ENCODE measurements at places on chromosomes 2 and 18.

GRCh38 chr2:85253890-85254289 is 73.9 kb downstream of the TGOLN2 start:
- no peak for DNase-seq

DNA sequence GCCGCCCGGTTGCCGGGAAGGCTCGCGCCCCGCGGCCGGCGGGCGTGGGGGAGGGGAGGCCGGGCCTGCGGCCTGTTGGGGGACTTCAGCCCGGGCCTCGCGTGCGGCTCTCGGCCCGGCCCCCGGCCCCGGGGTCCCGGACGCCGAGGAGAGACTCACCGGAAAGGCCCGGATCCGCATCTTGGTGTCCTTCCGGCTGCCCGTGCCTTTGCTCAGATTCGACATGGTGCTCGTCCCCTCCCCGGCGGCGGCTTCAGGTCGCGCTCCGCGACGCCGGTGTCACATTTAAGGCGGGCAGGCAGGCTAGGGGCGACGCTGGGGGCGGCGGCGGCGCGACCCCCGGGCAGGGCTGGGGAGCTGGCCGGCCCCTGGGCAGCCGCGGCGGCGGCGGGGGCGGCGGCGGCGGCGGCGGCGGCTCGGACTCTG is 365 bp downstream of the CUL3 start:
- peak; percentile 29 for DNase-seq

DNA sequence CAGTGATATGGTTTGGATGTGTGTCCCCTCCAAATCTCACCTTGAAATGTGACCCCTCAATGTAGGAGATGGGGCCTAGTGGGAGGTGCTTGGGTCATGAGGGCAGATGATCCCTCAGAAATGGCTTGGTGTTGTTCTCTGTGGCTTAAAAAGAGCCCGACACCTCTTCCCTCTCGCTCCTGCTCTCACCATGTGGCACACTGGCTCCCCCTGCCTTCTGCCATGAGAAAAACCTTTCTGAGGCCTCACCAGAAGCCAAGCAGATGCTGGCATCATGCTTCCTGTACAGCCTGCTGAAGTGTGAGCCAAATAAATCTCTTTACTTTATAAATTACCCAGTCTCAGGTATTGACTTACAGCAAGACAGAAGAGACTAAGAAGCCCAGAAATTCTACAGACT is 357.1 kb downstream of the NRXN1 start:
- DNase-seq, result no peak

- DNase-seq, result no peak
These were observed 26.1 kb upstream of the REG3G start for GRCh38 chr2:78999406-78999805.

- no peak for DNase-seq
These were observed 45.2 kb upstream of the ST3GAL5 start for GRCh38 chr2:85933753-85934594.

DNA sequence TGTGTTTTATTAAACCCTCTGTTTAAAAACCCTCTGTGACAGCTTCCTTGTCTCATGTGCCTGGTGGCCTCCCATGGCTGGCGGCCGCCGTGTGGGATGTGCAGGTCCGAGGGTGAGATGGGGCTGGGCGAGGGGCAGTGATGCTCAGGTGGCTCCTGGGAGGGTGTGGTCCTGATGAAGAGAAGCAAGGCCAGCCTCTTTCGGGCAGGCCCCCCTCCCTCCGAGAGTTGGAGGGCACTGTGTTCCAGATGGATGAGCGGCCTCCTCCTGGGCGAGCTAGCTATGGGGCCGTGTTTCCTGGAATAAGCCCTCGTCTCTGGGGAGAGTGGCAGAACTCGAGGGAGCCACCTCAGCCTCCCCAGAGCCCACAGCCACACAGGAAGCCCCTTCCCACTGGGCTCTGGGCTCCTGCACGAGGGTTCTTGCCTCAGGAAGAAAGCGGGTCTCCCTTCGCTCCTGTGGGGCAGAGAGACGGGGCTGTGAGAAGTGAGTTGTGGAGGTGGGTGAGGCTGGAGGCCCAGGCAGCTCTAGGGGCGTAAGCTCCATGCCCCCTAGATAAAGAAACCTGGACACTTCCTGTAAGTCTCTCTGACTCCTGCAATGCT is 72.1 kb downstream of the ASB1 start:
- no peak for DNase-seq

DNA sequence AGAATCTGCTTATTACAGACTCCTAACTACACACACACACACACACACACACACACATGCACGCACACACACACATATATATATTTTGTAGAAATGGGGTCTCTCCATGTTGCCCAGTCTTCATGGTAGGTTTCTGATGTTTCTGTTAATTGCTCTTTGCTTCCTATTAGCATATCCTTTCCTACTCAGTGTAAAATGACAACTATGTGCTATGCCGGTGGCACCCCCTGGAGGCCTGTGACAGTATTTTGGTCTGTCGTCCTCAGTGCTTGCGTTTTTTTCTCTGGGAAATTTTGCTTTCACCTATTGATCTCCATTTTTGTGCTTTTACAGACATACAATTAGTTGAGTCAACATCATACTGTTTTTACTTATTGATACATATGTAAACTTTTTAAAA is 322.1 kb downstream of the LRRTM1 start:
- DNase-seq, result no peak

GRCh38 chr2:171957061-171957460 is 34.8 kb downstream of the HAT1 start:
- DNase-seq, result no peak

DNA sequence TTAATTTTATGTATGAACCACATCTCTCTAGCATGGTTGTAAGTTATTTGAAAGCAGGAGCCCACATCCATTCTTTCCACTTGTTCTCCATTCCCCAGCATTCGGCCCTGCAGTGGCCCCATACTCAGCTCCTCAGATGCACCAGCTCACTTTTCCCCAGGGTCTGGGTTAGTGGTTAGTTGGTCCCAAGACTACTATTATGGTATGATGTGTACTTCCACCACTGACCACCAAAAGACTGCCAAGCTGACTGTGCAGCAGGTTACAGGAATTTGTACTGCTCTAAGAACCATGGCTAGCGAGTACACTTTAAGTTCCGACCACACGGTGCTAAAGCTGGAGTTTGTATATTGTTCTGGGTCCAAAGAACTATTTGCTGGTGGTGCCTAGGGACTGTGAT is 413.6 kb upstream of the TCF4 start:
- DNase-seq, result no peak

GRCh38 chr2:53438100-53438499 is 329.5 kb upstream of the CHAC2 start:
- DNase-seq, result no peak

DNA sequence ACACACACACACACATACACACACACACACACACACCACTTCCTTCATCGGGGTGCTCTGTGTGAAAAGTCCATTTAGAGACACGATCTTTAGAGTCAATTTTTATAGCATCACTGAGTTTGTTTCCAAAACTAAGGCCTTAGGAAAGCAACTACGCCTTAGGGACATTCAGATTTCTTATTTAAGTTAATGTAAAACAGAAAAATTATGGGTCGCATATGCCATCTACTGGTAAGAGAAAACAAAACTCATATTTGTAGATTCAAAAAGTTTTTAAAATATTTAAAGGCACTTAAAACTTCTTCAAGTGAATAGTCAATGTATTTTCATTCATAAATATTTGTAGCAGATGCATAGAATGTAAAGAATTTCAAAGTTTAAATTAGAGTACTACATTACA is 166.2 kb downstream of the ATAD2B start:
- no peak for DNase-seq

DNA sequence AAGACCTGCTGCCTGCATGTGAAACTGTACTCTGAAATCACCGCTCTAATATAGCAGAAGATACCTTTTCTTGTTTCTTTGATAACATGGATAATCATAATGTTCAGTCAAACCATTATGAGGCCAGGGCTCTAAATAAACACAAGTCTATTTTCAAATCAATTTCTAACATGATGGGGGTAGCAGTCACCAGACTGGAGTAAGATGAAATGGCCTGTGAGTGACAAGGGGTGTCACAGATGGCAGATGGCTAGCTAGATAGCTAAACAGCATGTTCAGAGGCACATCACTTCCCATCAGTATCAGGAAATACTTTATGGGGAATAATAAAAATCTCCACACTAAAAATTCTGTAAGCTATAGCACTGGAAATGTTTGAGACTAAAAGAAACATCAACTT is 14.0 kb downstream of the MBD2 start:
- DNase-seq, result no peak

- no peak for DNase-seq
These were observed 117.0 kb downstream of the CHN1 start for GRCh38 chr2:174888146-174888545.

DNA sequence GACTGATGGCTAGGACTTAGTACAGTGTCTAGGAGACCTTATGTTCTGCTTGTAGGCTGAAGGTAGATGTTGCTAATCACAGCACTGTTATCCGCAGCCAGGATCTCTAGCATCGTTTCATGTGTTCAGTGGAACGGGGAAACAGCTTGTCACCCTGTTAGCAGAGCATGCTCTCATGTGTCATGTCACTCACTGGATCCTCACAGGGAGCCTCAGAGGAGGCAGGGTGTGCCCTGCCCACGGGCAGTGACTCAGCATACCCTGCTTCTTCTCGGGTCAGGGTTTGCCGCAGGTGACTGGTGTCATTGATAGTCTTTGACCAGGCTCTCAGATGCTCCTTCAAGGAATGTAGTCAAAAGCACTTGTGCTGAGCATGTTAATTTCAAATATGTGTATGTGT is 44.4 kb downstream of the RPIA start:
- no peak for DNase-seq

DNA sequence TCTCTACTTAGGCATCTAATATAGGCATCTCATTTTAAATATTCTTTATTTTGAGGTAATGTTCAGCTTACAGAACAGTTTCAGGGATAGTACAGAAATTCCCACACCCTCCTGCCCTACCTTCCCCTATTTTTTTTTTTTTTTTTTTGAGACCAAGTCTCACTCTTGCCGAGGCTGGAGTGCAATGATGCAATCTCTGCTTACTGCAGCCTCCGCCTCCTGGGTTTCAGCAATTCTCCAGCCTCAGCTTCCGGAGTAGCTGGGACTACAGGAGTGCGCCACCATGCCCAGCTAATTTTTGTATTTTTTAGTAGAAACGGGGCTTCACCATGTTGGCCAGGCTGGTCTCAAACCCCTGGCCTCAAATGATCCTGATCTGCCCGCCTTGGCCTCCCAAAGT is 97.6 kb downstream of the EPB41L5 start:
- DNase-seq, result no peak

DNA sequence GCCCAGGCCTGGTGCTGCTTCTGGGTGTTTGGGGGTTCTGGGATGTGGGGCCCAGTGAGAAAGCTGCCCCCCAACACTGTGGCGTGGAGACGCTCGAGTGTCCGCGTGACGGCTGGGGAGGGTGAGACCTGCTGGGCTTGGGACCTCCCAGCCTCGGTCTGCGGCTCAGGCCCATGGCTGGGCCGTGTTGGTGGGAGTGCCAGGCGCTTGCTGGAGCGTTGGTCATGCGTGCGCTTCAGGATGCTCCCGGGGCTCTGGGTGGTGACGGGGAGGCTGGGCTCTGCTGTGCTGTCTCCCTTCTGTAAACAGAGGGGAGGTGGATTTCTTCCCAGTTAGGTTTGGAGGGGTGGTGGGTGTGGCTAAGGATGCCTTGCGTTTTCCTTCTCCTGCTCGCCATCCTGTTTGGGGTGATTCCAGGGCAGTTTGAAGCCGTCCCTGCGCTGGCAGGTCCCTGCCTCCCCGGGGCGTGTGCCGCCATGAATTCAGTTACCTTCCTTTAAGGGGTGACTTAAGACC is 606 bp downstream of the GAL3ST2 start:
- no peak for DNase-seq

DNA sequence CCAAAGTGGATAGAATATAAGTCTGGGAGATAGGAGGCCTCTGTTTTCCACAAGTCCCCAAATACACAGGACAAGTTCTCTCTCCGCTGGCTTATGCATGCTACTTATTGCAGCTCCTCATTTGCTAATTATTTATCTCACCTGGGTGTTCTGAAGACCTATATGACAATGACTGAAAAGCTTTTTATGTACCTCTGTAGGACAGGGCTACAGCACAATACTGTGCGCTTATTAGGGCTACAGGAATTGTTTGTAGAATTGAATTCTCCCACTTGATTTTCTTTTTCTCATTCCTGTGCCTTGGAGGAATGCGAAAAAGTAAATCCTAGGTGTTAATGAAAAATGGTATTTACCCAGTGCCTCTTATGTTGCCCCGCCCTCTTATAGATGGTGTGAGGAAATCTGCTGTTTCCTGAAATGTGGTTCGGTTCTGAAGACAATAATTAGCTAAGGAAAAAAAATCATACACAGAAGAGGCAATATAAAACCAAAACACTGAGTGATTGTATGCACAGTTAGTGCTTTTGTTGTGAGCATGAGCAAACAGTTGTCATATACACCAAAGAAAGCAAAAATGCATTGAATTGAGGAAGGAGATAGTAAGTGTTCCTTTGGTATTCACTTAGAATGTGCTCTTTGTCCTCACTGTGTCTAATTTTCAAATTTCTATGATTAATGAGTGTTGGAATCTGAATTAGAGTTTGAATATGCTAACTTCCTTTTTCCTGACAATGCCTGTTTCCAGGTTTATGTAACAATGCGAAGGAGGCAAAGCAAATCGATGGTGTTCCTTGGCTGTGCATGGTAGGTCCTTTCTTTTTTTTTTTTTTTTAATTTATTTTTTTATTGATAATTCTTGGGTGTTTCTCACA is 78.7 kb upstream of the PNPT1 start:
- DNase-seq, result no peak

GRCh38 chr18:73663581-73663980 is 484.1 kb downstream of the FBXO15 start:
- DNase-seq, result no peak

- no peak for DNase-seq
These were observed 86.4 kb downstream of the ARL4C start for GRCh38 chr2:234410526-234410925.

- no peak for DNase-seq
These were observed 79.0 kb upstream of the CDH7 start for GRCh38 chr18:65671621-65672415.

GRCh38 chr2:121196132-121196848 is 88.7 kb downstream of the TFCP2L1 start:
- DNase-seq, result no peak

GRCh38 chr2:55914786-55915185 is 8.8 kb downstream of the EFEMP1 start:
- DNase-seq, result no peak

- no peak for DNase-seq
These were observed 161.2 kb upstream of the XIRP2 start for GRCh38 chr2:166727095-166727494.

- DNase-seq, result no peak
These were observed 54.5 kb downstream of the USP37 start for GRCh38 chr2:218513676-218514075.

- no peak for DNase-seq
These were observed 141.8 kb downstream of the ACKR3 start for GRCh38 chr2:236711440-236711839.

GRCh38 chr2:199606193-199606780 is 148.5 kb upstream of the SATB2 start:
- no peak for DNase-seq

GRCh38 chr2:43162511-43162776 is 64.0 kb downstream of the ZFP36L2 start:
- no peak for DNase-seq

- DNase-seq, result no peak
These were observed 242.1 kb upstream of the RND3 start for GRCh38 chr2:150729495-150729955.
